ENCODE measurements at places on chromosomes 5 and 9. TPM values are rescaled to one million over a fixed set of nuclear protein-coding genes. Genes with fewer than 3 reads are reported as not detected.

The HEMGN gene
- total RNA-seq: not detected

GRCh38 chr5:36660397-36661049 is 54.1 kb downstream of the SLC1A3 start:
- no peaks in the 10 kb centered on the region for H3K36me3 ChIP-seq
- peaks cover 4% of the 10 kb centered on the region for H3K27me3 ChIP-seq
- H3K4me1 ChIP-seq: no peaks in the 10 kb centered on the region
- no peak overlapping the region for H3K4me3 ChIP-seq

The SPATA31D4 gene
- not detected for total RNA-seq

GRCh38 chr5:17302106-17302505 is 84.7 kb downstream of the BASP1 start:
- peak overlapping the region; percentile 92 for H3K27ac ChIP-seq
- H3K4me1 ChIP-seq: peaks cover 39% of the 10 kb centered on the region
- no peaks in the 10 kb centered on the region for H3K36me3 ChIP-seq
- no peak overlapping the region for H3K4me3 ChIP-seq
- DNase-seq: no peak
- H3K27me3 ChIP-seq: no peaks in the 10 kb centered on the region

DNA sequence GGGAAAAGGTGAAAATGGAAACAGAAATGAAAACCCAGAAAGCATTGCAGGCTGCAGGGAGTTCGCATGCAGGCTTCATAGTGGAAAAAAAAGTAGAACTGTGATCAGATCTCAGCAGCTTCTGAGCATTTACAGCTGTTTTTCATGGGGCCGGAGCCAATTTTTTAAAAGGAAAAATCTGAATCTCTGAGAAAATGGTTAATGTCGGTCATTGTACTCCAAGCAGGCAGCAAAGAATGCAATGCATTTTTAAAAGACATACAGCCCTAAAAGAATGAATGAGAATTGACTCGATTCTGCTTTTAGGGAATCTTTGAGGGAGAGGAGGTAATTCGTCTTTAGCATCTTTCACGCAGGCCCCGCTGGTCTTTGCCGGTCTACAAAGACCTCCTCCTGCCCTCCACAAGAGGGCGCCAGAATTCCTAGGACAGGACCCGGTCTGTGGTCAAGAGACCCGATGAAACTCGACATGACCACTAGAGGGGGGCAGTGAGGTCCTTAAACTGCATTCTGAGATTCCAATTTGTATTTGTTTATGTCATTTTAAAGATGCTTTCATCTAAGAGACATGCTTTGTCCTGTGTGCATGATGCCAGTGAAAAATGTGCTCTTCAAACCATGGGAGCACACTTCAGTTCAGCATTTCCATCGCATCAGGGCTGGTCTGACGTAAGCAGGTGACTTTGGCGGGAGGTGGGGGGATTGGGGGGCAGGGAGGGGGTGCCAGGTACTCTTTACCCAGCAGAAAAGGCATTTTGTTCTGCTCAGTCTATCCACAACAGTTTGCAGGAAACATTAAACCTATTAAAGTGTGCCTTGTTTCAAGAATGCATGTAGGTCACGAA is 43.7 kb upstream of the TMEM252 start:
- no peaks in the 10 kb centered on the region for H3K27me3 ChIP-seq
- no peaks in the 10 kb centered on the region for H3K4me1 ChIP-seq
- no peak overlapping the region for H3K27ac ChIP-seq
- DNase-seq: peak; percentile 61

The FAM170A gene
- not detected for total RNA-seq

DNA sequence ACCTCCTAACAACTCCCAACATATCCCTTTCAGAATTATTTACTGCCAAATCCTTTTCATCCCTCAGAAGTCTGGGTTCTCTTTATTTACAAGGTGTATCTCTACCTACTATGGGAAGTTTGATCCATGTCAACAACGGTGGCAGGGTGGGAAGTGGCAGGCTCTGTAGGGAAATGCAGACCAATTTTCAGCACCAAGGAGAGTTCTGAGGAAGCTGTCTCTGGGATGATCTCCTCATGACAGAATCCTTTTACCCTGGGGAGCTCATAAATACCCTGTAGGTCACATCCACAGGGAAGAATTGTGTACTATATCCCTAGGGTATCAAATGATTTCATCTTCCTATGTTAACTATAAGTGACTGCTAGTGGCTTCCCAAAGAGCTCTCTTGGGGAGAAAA is 107.8 kb upstream of the NEK6 start:
- no peaks in the 10 kb centered on the region for H3K36me3 ChIP-seq
- H3K27ac ChIP-seq: no peak overlapping the region
- DNase-seq: no peak
- H3K27me3 ChIP-seq: no peaks in the 10 kb centered on the region

GRCh38 chr5:125149527-125149926 is 403.1 kb upstream of the ZNF608 start:
- H3K4me3 ChIP-seq: no peak overlapping the region
- no peak for DNase-seq
- H3K36me3 ChIP-seq: no peaks in the 10 kb centered on the region

The OR13C8 gene
- not detected for total RNA-seq

DNA sequence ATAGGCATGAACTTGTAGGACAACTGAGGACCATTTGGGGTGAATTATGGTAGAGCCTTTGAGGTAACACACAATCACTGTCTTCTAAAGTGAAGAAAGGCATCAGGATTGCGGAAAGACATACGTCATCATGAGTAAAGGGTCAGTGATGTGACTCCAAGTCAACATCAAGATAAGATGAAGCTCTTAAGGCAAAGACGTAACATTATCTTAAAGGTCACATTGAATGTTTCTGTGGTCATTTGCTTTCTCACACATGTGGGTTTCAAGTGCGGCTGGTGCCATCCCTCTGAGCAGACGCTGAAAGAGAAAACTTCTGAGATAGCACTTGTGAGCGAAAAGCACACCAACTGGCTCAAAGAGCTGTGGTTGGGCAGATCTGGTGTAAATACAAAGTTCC is 63.3 kb upstream of the GRAMD2B start:
- H3K36me3 ChIP-seq: no peaks in the 10 kb centered on the region
- H3K4me3 ChIP-seq: no peak overlapping the region
- H3K27ac ChIP-seq: no peak overlapping the region
- DNase-seq: no peak
- no peaks in the 10 kb centered on the region for H3K27me3 ChIP-seq

DNA sequence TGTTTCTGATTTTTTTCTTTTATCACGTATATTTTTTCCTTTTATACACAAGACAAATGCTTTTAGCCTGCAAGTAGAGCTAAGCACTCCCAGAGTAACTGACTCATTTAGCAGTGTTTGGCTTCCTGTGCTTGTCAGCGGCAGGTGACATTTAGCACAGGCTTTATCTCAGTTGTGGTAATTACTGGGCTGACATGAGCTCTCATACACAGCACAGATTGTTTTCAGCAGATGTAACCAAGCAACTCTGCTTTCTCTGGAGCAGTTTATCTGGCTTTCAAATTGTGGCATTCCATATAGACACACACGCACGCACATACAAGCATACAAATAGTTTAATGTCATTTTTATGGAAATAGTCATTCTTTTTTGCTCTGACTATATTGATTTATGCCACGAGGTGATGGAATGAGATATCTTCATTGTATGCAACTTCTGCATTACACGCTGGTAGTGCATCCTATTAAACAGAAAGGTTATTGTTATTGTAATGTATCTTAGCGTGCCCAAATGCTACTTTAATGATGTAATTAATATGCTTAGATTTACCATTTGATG is 379.0 kb upstream of the GRAMD2B start:
- no peaks in the 10 kb centered on the region for H3K27me3 ChIP-seq
- no peaks in the 10 kb centered on the region for H3K36me3 ChIP-seq
- H3K4me1 ChIP-seq: no peaks in the 10 kb centered on the region

DNA sequence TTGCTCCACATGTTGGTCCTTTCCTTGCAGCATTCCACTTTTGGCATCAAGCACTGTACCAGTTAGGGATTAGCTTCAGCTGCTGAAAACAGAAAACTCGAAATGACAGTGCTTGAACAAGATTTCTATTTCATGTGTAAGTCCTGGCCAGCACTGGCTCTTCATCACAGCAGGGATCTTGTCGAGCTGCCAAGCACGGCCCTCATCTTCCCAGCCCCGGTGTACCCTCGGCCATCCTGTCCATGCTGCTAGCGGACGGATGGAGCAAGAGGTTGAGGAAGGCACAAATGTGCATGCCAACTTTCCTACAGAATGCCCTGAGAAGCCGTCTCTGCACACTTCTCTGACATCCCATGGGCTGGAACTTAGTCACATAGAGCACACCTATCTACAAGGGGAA is 130.6 kb downstream of the TENT4A start:
- no peak for DNase-seq
- H3K27me3 ChIP-seq: no peaks in the 10 kb centered on the region
- no peaks in the 10 kb centered on the region for H3K36me3 ChIP-seq
- H3K27ac ChIP-seq: no peak overlapping the region
- no peaks in the 10 kb centered on the region for H3K4me1 ChIP-seq
- H3K4me3 ChIP-seq: no peak overlapping the region

- no peaks in the 10 kb centered on the region for H3K27me3 ChIP-seq
- H3K4me1 ChIP-seq: no peaks in the 10 kb centered on the region
- H3K4me3 ChIP-seq: no peak overlapping the region
- H3K36me3 ChIP-seq: no peaks in the 10 kb centered on the region
- no peak for DNase-seq
Measured at GRCh38 chr5:179268399-179268952, 76.8 kb downstream of the ADAMTS2 start.

DNA sequence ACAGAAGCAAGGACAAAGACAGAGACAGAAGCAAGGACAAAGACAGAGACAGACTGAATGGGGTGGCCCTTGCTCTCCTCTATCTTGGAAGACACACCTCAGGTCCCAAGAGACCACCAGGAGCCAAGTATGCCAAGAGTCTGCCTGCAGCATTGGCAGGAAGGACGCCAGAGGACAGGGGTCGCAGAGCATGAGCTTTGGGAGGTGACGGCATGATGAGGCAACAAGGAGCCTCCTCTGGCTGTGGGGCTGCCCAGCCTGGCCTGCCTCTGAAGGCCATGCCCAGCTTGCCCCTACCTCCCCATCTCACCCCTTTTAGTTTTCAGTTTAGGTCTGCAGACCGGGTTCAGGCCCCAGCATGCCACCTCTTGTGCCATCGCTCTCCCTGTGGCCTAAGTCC is 17.6 kb downstream of the PDGFRB start:
- peaks cover 28% of the 10 kb centered on the region for H3K4me1 ChIP-seq
- no peaks in the 10 kb centered on the region for H3K27me3 ChIP-seq
- no peak overlapping the region for H3K4me3 ChIP-seq
- no peak overlapping the region for H3K27ac ChIP-seq

DNA sequence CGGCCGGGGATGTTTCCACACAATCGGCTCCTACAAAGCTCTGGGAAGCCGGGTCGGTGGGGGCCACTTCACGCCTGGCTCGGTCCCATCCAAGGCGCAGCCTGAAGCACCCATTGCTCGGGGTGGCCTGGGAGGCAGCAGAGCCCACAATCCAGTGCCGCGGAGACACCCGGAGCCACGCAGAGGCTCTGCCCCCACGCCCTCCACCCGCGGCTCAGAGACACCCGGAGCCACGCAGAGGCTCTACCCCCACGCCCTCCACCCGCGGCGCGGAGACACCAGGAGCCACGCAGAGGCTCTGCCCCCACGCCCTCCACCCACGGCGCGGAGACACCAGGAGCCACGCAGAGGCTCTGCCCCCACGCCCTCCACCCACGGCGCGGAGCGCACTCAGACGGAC is 31.9 kb downstream of the SLC12A7 start:
- H3K36me3 ChIP-seq: peaks cover 4% of the 10 kb centered on the region
- H3K27me3 ChIP-seq: no peaks in the 10 kb centered on the region
- DNase-seq: no peak
- no peak overlapping the region for H3K27ac ChIP-seq

DNA sequence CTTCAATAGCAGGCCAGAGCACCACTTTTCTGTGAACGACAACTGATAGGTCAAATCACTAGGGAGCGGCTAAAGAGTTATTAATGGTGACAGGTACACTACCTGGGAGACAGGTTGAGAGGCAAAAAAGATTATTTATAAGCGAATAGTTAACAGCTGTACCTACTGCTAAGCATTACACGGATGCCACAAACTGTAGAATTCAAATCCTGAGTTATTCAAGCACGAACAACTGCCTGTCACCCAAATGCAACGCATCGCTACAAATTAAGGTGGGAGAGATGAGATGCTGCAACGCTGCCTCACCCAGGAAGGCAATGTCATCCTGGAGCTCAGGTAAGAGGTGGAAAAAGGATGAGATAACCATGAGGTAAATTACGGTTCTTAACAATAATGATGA is 342.9 kb downstream of the BNC2 start:
- no peaks in the 10 kb centered on the region for H3K27me3 ChIP-seq
- H3K27ac ChIP-seq: no peak overlapping the region
- no peak for DNase-seq

The WNT8A gene
- total RNA-seq: not detected

The SLC22A4 gene
- total RNA-seq: 1.5 TPM

GRCh38 chr9:126981218-126981617 is 66.6 kb downstream of the RALGPS1 start:
- H3K4me3 ChIP-seq: no peak overlapping the region
- no peak overlapping the region for H3K27ac ChIP-seq
- no peaks in the 10 kb centered on the region for H3K4me1 ChIP-seq
- DNase-seq: no peak
- H3K36me3 ChIP-seq: no peaks in the 10 kb centered on the region

The ZDHHC21 gene
- 3.4 TPM for total RNA-seq

The C1QTNF3 gene
- total RNA-seq: 2.1 TPM

The NEUROG1 gene
- total RNA-seq: not detected

DNA sequence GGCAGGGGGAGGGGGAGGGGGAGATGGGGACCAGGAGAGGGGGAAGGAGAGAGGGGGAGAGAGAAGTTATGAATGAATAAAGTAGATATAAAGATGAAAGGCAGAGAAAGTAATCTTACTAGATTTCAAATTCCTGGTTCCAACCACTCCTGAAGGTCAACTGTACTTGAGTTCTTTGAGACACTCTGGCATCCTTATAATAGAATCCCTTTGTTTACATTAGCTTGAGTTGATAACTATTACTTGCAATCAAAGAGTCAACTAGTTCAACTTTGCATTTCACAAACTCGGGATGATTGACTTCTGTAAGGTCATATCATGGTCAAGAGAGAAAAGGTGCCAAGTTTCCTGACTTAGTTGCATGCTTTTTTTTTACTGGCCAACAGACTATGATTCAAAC is 42.2 kb downstream of the BAAT start:
- H3K4me1 ChIP-seq: no peaks in the 10 kb centered on the region
- H3K27me3 ChIP-seq: no peaks in the 10 kb centered on the region
- DNase-seq: no peak
- H3K4me3 ChIP-seq: no peak overlapping the region
- no peak overlapping the region for H3K27ac ChIP-seq

DNA sequence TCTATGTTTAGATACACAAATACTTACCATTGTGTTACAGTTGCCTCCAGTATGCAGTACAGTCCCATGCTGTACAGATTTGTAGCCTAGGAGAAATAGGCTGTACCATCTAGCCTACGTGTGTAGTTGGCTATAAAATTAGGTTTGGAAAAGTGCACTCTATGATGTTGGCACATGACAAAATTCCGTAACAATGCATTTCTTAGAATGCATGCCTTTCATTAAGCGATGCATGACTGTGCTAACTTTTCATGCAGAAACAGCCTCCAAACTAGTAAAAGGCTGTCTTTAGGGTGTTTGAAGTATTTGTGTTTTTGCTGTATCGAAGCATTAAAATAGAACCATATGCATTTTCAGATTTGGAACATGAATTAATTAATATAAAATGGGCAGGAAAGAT is 157.9 kb downstream of the RMI1 start:
- no peak overlapping the region for H3K4me3 ChIP-seq
- no peaks in the 10 kb centered on the region for H3K36me3 ChIP-seq
